Activated T-cell treated with anti-CD3 and anti-CD28 coated beads for 24 hours (primary cell): ENCODE measurements at places on chromosomes 1 and 21.

DNA sequence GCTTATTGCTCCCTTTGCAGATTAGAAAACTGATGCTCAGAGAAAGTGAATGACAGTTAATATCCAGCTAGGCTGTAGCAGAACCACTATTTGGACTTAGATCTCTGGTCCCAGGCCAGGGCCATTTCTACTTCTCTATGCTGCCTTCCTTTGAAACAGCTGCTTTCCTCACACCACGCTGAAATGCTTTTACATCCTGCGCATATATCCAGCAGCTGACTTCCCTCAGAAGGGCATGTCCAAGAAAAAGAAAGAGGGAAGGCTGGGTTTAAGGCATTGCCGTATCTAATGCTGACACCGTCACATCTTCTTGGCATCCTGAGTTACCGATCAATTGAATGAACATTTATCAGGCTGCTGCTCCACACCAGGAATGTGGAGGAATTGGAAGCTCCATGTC, 122.4 kb downstream of the UBE2U start:
- no peak for DNase-seq

GRCh38 chr1:71101839-71102376, 21.1 kb upstream of the ZRANB2 start:
- DNase-seq: no peak

DNA sequence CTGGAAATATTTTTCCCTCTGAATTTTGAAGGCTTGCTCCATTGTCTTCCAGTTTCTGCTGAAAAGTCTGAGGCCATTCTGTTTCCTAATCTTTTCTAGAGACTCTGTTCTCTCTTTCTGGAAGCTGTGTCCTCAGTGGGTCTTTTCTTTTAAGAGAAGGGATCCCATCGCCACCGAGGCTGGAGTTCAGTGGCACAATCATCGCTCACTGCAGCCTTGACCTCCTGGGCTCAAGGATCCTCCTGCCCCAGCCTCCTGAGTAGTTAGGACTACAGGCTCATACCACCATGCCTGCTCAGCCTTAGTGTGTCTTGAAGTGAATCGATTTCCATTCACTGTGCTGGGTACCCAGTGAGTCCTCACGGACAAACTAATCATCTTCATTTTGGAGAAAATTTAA, 9.6 kb upstream of the LRP8 start:
- DNase-seq: no peak

- no peak for DNase-seq
Observed at GRCh38 chr1:23370709-23371584, 1.3 kb upstream of the ZNF436 start.

DNA sequence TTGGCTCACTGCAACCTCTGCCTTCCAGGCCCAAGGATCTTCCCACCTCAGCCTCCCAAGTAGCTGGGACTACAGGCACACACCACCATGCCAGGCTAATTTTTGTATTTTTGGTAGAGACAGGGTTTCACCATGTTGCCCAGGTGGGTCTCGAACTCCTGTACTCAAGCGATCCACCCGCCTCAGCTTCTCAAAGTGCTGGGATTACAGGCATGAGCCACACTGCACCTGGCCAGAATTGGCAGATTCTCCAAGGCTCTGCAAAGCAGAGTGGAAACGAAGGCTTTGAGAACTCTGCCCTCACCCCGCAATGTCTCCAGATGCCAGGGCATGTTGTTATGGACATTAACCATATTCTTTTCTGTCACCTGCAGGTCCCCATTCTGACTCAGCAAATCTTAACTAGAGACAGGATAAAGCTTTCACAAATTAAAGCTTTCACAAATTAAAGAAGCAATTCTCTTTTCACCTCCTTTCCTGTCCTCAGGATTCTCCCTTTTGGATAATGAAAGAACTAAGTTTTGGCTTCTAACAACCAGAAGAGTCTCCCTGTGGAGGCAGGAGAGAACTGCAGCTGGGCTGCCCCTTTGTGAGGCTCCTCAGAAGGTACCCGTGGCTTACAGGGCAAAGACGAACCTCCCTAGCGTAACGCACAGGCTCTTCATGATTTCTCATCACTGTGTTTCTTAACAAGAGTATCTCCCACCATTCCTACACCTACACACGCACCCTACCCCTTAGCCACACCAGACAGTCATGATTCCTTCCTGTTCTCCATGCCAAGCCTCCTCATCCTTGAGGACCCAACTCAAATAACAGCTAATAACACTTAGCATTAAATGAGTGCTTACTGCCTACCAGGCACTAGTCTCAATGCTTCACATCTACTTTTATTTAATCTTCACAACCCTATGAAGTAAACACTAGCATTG, 29.8 kb downstream of the GPA33 start:
- DNase-seq: no peak

DNA sequence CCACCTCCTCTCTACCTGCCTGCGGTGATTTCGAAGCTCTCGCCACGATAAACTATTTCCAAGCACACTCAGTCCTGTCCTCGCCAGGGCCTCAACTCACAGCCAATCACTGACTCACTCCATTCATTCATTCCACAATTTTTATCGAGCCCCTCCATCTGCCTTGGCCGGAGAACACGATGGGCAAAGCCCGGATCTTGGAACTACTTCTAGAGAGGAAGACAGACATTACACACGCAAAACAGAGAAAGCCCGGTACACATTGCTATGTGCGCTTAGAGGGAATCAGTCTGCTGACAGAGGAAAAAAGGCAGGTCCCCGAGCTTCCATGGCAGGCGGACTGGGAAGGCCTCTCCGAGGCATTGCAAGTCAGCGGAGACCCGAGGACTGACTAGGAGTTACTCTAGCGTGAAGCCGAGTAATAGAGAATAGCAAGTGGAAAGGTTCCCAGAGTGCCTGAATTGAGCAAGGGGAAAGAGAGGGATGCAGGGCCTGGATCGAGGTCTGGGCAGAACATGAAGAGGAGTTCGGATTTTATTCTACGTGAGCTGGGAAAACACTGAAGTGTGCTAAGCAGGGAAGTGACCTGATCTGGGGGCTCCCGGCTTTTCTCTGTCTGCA, 54.2 kb upstream of the DNAJC6 start:
- no peak for DNase-seq

- DNase-seq: no peak
Observed at GRCh38 chr1:66576645-66577044, 42.7 kb downstream of the SGIP1 start.

GRCh38 chr21:15255261-15255660, 190.5 kb upstream of the NRIP1 start:
- no peak for DNase-seq

DNA sequence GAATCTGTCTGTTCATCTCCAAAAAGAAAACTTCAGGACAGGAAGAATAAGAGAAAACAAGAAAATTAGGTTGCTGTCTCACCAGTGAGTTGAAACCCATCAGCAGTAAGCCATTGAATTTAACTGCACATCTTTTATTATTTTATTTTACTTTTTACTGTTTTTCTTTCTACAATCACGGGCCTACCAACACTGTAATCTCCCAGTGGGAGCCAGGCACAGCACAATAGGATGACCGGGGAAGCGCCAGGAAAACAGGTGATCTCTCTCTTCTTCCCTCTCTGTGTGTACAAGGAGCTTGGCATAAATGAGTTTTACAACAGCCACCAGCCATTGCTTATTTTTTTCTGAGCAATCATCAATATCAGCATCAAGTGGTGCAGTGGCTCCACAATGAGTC, 113.1 kb upstream of the ESRRG start:
- no peak for DNase-seq

GRCh38 chr1:182299728-182300616, 91.6 kb downstream of the GLUL start:
- DNase-seq: no peak

GRCh38 chr1:61230523-61230922, 148.2 kb downstream of the NFIA start:
- no peak for DNase-seq

DNA sequence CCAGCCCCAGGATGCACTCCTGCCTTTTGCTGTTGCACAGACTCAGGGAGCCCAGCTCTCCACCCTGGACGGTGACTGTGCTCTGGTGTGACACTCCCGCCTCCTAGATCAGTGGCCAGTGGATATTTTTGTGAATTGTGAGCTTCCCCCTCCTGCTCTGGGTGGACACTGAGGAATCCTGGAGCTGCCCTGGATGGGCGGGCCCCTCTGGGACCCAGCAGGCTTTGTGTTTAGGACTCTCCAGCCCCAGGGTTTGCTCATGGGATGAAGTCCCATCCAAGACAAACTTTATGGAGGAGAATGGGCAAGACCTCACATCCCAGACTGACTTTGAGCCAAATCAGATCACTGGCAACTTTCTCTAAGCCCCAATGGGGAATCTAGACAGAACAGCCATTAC, 16.1 kb downstream of the SLC6A9 start:
- DNase-seq: no peak

DNA sequence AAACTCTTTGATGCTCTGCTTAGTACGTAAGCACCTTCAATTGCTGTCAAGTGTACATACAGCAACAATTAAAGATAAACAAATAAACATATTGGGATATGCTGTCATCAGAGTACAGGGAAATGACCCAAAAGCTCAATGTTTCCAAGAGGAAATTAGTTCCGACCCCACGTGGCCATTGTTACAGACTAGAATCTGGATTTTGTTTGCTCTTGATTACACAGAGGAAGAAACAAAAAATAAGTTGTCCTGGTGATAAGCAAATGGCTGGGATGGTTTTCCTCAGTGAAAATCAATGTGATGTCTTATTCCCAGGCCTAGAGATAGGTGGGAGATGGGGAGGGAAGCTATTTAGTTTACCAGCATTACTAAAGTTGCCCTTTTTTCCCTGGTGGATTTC, 113.0 kb upstream of the UBE2U start:
- no peak for DNase-seq

DNA sequence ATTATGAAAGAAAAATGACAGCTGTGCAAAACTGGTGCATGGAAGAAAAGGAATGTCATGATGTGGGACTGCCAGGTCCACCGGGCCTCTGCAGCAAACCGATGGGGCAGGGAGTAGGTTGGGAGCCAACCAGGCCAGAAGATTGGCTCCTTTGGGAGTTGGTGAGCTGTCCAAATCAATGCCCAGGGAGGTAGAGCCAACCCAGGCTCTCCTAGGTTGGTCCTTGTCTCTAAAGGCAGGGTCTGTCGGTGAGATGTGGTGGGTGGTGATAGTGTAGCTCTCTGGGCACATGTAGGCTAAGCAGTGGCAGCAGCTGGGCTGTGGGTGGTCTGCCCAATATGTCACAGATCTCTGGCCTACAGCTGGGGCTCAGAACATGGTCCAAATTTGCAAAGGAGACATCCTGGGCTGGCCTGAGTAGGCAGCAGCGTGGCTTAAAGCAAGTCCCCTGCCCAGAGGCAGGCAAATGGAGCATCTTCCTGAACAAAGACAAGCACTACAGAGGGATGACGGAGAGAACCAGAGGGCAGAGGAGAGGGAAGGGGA, 61.2 kb upstream of the PRDX6 start:
- DNase-seq: no peak

DNA sequence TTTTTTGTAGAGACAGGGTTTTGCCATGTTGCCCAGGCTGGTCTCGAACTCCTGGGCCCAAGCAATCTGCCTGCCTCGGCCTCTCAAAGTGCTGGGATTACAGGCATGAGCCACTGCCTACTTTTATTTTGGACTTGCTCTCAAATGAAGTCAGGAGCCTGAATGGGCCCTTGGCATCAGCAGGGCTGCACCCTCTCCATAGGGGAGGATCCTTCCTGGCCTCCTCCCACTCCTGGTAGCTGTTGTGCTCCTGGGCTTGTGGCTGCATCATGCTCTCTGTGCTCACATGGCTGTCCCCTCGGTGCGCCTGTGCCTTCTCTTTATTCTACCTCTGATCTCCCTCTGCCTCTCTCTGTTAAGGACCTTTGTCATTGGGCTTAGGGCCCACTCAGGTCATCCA, 46.4 kb upstream of the DISP3 start:
- no peak for DNase-seq

- no peak for DNase-seq
Observed at GRCh38 chr1:37100310-37100709, 66.0 kb upstream of the GRIK3 start.

- DNase-seq: no peak
Observed at GRCh38 chr1:185568155-185569123, 165.8 kb upstream of the HMCN1 start.

- DNase-seq: no peak
Observed at GRCh38 chr21:34128124-34128523, 54.7 kb downstream of the MRPS6 start.

DNA sequence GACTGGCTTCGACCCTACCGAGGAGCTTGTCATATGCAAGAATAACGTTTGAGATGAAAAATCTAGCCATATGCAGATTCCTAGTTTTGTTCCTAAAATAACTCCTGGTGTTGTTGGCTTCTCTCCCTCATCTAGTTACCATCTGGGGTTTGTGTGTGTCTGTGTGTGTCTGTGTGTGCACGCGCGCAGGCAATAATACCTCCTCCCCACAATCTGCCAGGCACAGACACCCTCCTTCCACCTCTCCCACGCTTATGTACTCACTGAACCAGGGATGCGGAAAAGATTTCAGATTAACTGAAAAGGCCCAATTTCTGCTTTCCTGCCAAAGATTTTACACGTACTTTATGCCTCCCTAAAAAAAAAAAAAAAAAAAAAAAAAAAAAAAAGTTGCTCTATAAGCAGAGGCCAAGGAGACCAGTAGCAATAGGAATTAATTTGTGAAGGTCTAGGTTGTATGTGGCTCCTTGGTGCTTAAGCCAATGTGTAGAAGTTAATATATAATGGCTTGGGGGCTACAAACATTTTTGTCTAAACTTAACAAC, 452.7 kb downstream of the NUF2 start:
- DNase-seq: no peak

GRCh38 chr1:18798946-18799345, 60.5 kb downstream of the TAS1R2 start:
- DNase-seq: no peak
